Activated T-helper 1 cell treated with Interleukin-2 at 50 U/mL for 16 hours (primary cell): ENCODE measurements at places on chromosomes 7 and 10.

- no peak for DNase-seq
Measured at GRCh38 chr10:1432161-1432560, 305.2 kb downstream of the ADARB2 start.

- no peak for DNase-seq
Measured at GRCh38 chr10:113775686-113776294, 24.3 kb downstream of the PLEKHS1 start.

DNA sequence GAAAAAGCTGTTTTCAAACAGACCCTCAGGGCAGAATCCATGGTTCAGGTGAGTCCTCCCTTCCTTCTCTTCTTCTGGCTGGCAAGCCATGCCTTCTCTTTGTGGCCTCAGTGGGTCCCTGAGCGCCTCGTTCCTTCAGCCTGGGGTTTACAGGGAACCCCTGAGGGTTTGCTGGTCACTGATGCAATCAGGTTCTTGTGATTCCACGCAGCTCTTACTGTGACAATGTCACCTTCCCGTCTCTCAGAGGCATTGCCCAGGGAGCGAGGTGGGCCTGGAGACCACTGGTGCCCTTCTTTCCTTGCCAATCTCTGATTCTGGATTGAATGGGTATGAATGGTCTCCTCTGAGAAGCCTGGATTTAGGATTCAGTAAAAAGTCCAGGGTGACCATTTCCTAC is 132.2 kb downstream of the ADARB2 start:
- no peak for DNase-seq

DNA sequence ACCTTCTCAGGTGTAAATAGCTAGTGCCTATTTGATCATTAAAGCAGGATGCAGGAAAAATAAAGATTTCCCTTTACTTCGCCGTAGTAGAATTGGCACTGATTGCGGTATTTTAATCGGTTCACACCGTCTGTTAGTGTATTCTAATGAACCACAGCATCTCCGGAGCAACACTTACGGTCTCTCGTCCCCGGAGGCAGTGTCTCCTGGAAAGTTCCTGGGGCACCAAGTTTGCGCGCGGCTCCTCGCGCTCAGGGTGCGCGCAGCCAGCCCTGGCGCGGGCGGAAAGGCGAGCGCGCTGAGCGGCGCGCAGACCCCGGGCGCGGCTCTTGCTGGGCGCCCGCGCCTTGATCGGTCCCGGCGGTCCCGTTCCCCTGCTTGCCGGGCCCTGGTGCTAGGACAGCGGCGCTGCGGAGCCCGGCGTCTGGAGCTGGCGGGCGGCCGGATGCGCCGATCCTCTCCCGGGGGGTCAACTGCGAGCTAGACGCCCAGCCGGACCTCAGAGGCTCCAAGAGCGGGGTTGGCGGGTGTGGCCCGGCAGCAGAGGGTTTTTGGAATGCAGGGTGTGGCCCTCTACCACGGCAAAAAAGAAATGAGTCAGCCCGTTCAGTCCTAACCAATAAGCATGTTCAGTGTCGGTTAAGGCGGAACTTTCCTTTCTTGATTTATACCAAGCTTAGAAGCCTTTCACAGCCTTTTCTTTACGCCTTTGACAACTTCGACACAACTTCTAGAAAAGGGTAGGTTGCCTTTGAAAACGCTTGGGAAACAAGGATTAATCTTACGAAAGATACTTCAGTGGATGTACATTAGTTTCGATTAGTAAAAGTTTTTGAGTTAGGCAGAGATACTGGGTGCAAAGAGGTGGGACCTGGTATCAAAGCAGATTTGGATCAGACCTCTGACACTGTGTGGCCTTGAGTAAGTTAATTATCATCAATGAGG is 166.8 kb upstream of the ASAH2 start:
- peak; percentile 6 for DNase-seq

- no peak for DNase-seq
Measured at GRCh38 chr10:62814756-62815380, 1.3 kb downstream of the EGR2 start.

DNA sequence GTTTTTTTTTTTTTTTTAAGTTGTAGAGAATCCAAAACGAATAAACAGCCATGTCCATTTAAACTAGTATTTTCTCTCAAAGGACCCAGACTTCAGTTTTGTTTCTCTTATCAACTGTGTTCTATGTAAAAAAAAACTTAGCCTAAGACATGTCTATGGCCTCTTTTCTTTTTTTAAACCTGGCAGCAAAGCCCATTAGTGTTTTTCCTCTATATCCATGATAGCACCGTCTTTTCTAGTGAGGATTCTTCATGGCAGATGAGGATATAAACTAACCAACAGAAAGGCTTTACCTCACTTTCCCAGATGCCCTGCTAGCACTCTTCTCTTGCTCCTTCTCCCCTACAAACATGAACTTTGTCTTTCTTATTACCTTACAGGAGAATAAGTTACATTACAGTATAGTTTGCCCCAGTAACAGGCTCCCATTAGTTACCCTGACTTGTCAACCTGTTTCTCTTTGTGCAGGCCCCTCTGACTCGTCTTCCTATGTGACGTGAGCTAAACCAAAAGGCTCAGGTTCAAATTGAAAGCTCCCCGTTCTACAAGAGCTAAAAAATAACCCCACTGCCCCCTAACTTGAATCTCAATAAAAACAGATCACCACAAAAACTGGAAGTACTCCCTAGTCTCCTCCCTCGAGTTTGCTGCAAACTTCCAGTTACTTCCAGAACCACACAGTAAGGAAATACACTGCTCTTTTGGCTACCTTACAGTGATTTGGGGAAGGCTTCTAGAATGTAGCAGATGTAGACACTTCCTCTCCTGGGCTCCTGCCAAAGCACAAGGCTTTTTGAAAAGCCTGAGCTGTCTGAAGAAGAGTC is 20.1 kb downstream of the P4HA1 start:
- no peak for DNase-seq
